Activated CD4-positive, alpha-beta T cell treated with anti-CD3 and anti-CD28 coated beads, Interleukin-2, amount 50 U/mL, for 4 hours (primary cell): ENCODE measurements at places on chromosomes 7 and 10.

DNA sequence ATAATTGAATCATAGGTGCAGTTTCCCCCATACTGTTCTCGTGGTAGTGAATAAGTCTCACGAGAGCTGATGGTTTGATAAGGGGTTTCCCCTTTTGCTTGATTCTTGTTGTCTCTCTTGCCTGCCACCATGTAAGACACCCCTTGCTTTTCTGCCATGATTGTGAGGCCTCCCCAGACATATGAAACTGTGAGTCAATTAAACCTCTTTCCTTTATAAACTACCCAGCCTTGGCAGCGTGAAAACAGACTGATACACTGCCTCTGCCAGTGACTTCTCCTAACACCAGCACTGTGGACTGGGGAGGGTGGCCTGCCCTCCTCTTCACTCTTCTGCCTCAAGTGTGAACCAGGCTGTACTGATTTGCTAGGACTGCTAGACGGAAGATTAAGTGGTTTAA is 108.6 kb downstream of the RAB11FIP2 start:
- DNase-seq: no peak

DNA sequence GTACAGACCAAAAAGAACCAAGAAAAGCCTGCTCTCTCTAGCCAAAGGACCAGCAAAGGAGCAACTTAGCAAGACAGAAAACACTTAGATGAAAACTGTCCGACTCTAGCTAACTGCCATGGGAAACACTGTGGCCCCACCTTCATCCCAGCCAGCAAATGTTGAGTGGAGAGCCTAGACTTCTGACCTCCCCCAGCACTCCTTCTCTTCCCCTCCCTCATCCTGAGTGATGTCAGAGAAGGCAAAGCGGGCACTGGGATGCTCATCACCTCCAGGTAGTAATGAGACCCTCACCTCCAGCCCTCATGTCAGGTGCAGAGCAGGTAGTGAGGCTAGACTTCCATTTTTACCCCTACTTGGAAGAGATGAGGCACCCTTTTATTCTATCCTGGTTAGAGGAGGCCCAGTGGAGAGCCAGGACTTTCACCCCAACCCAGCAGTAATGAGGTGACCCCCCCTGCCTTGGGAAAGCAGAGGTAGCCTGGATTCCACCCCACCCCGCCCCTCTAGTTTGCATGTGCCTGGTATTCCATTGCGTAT is 16.9 kb downstream of the CUZD1 start:
- DNase-seq: no peak

DNA sequence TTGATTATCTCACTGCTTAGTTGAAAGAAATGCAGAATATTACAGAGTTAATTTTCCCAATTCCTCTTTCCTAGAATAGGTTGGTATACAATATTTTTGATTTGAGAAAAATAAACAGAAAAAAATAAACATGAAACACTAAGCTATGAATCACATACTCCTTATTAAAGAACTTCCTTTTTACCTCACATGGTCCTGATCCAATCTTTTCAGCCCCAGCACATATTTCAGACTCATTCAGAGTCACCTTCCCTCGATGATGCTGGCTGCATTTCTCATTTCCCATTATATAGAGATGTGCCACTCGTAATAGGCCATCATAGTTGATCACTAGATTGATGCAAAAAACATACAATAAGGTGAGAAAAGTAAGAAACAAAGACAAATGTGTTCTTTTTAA is 64.6 kb downstream of the HGF start:
- DNase-seq: no peak

DNA sequence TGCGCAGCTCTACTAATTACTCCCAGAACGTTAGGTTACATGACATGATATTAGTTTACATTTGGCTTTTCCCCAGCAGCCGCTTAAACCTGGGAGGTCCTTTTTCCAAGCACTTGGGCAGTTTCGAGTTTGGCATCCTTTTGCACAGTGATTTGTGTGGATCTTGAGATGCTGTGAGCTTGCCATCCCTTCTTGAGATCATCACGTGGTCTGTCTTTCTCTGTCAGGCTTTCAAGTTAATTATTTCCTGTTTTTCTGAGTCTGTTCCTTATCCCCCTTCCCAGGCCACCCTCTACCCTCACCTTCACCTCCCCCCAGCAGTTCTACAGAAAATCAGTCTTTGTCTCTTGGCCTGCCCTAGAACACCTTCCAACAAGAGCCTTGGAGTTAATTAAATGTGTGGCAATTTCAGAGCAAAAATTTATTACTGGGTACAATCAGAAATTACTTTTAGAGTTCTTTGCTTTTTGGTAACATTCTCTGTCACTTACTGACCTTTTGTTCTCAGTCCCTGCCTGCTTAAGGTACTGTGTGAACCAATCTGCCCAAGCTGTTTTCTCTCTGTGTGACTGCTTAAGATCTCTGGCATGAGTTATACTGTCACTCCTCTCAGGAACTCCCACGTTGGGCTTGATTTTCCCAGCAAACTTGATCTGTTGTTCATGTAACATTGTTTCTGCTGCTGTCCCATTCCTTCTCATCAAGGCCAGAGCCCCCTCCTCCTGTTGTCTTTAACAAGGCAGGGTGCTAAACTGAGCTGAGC is 3.1 kb upstream of the SLF2 start:
- no peak for DNase-seq

- peak; percentile 40 for DNase-seq
Measured at GRCh38 chr7:102291056-102291915, 4.6 kb downstream of the SH2B2 start.

DNA sequence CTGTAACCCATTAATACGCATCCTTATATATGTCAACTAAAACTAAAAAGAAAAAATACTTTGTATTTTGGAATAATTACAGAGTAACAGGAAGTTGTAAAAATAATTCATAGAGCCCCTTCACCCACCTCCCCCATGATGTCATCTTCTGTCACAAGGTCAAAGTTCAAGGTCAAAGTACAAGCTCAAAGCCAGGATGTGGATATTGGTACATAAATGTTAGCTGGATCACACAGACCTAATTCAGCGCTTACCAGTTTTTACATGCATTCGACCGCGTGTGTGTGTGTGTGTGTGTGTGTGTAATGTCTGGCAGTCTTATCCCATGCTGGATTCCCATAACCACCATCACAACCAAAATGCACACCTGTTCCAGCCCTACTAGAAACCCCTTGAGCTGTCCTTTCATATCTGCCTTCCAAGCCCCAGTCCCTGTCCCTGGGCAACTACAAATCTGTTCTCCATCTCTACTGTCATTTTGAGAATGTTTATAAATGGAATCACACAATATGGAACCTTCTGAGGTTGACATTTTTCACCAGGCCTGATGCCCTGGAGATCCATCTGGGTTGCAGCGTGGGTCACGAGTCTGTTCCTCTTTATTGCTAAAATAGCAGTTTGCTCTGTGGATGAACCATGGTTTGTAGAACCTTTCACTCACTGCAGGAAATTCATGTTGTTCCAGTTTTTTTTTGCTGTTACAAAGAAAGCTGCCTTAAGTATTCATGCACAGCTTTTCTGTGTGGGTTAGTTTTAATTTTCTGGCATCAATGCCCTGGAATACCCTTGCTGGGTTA is 153.6 kb upstream of the PITRM1 start:
- no peak for DNase-seq

- no peak for DNase-seq
Measured at GRCh38 chr10:119104654-119105015, 722 bp downstream of the DENND10 start.

DNA sequence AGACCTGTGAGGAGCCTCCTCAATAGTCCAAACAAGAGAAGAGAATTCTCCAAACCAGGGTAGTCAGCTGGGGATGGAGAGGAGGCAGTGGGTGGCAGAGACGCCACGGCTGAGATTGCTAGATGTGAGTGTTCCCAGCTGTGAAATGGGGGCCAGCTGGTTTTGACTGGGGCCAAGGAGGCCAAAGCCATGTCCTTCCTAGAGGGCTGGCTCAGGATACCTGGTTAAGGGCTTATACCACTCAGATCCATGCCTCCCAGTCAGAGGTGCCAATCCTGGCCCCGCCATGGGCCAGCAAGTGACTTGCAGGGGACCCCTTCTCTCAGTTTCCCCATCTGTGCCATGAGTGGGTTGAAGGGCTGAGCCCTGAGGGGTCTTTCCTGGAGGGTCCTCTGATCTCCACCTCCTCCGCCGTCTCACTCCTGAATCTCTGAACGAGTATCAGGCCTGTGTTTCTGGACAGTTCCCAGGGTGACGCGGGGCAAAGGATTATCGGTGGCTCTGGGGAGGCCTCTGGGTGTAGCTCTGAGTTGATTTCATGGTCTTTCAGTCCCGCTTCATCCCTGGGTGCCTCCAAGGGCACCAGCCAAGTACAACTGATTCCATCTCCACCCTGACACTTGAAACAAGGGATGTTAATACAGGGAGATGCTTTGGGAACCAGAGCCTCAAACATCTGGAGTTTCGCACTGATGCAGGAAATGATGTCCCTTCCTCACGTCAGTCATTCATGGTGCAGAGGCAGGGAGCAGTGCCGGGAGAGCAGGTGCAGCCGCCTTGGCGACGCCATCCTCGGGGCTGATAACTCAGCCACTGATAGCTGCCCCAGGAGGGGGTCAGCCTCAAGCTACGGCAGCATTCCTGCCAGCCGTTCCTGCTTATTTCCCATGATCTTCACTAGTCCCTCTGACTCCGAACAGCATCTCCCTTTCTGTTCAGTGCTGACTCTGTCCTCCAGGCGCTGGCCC is 126.7 kb downstream of the RGS10 start:
- DNase-seq: no peak

DNA sequence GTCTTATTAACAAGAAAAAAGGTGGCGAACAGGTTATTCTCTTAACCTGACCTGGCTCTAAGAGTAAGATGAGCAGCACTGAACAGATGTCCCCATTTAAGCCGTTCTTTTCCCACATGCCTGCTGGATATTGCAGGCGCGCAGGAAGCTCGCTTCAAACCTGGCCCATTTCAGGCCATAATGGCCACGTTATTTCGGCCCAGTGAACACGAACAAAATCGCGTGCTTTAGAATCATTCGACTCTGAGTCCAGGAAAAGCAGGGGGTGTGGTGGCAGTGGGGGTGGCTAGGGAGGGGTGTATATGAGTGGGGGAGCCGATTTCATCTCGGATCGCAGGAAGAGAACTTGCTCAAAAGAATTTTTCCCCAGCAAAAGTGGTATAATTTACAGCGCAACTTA is 6.6 kb upstream of the SP8 start:
- DNase-seq: no peak

DNA sequence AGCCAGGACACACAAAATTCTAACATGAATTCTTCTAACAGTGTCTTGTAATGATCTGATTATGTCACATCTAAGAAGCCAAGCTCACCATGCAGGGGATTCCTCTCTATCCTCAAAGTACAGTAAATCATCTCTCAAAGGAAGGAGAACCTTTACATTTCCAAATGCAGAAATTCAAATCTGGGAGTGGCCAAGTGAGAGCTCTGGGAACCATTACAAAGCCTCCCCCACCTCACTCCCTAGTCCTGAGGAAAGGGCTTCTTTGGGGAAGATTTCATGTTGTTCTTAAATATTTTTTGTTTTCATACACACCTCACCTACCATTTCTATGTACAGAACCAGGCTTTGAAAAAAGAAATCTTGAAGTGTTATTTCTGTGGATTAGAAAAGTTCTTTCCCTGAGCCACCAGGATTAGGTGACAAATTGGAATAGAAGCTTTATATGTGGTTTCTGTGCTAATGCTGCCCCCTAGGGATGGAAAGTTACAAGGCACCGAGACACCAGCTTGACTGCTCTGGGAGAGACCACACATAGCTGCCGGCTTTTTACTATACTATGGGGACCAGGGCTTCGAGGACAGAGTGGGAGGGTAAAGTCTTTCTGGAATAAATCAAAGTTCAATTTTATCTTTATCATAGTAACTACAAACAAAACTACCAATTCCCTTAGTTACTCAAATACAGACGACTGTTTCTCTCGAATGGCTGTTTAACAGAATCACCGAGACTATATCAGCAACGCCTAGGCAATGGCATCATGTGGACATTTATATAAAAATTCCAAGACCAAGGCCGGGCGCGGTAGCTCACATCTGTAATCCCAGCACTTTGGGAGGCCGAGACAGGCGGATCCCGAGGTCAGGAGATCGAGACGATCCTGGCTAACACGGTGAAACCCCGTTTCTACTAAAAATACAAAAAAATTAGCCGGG is 116.1 kb downstream of the RNF216 start:
- DNase-seq: peak; percentile 57

DNA sequence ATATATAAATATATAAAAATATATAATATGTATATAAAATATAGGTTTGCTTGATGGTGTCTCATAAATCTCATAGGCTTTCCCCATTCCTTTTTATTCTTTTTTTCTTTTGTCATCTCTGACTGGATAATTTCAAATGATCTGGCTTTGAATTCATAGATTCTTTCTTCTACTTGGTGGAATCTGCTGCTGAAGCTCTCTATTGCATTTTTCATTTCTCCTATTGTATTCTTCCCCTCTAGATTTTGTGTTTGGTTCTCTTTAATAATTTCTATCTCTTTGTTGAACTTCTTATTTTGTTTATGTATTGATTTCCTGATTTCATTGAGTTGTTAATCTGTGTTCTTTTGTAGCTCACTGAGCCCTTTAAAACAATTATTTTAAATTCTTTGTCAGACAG is 629.4 kb downstream of the GALNT17 start:
- DNase-seq: no peak

DNA sequence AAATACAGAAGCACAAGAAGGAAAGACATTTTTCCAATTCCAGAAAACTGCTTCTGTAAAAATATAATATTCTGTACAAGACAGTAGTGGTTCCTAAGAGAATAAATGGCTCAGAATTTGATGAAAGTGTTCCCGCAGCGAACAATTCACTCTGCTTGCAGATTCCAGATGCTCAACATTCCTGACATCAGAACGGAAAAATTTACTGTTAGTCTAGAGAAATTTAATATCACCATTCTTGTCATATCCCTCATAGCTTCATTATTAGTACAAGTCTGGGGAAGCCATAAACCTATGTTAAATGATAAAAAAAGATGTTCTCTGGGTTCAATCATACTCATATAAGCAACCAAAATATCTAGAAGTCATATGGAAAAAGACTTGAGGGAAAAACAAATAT is 83.6 kb downstream of the MPP7 start:
- DNase-seq: no peak

- no peak for DNase-seq
Measured at GRCh38 chr7:112074464-112074863, 131.7 kb downstream of the DOCK4 start.

- no peak for DNase-seq
Measured at GRCh38 chr10:458421-458851, 231.0 kb downstream of the DIP2C start.

DNA sequence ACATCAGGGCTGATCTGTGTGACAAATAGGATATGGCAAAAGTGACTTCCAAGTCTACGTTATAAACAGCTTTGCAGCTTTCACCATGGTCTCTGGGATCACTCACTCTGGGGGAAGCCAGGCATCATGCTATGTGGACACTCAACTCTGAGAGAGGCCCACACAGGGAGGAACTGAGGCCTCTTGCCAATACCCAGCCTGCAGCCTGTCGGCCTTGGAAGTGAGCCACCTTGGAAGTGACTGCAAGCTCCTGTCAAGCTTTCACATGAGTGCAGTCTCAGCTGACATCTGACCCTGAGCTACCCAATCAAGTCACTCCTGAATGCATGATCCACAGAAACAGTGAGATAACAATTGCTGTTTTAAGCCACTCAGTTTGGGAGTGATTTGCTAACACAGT is 56.5 kb downstream of the MMRN2 start:
- no peak for DNase-seq

GRCh38 chr10:12435348-12435747 is 86.0 kb downstream of the CAMK1D start:
- DNase-seq: no peak
